Stimulated activated CD4-positive, alpha-beta T cell treated with anti-CD3 and anti-CD28 coated beads, Interleukin-1b, Interleukin-23, amount 100 ng/mL, for 4 hours (primary cell): ENCODE measurements at places on chromosomes 1 and 21.

DNA sequence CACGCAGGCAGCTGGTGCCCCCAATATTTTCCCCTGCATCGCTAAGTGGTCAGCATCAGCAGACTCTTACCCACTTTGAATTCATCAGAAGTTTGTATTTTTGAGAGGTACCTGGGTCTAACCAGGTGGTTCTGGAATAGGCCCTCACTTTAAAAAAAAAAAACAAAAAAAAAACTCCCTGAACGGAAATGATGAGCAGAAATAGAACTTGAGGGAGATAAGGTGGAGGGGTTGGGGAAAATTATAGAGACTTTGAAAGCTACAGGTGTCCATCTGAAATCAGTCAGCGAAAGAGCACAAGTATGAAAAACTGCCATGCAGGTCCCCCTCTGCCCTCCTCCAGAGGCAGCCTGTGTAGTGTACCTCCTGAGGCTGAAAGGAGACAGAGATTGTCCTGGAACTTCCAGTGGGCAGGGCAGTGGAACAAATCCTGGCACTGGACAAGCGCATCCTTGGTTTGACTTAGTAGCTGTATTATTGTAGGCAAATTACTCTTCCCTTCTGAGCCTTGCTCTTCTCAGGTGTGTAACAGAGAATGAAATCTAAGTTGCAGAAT lies 1.2 kb downstream of the SLAMF7 start:
- DNase-seq: no peak

- DNase-seq: no peak
Measured at GRCh38 chr21:41344146-41344545, 17.7 kb upstream of the MX2 start.

- DNase-seq: no peak
Measured at GRCh38 chr1:246182149-246182851, 324.8 kb downstream of the SMYD3 start.

DNA sequence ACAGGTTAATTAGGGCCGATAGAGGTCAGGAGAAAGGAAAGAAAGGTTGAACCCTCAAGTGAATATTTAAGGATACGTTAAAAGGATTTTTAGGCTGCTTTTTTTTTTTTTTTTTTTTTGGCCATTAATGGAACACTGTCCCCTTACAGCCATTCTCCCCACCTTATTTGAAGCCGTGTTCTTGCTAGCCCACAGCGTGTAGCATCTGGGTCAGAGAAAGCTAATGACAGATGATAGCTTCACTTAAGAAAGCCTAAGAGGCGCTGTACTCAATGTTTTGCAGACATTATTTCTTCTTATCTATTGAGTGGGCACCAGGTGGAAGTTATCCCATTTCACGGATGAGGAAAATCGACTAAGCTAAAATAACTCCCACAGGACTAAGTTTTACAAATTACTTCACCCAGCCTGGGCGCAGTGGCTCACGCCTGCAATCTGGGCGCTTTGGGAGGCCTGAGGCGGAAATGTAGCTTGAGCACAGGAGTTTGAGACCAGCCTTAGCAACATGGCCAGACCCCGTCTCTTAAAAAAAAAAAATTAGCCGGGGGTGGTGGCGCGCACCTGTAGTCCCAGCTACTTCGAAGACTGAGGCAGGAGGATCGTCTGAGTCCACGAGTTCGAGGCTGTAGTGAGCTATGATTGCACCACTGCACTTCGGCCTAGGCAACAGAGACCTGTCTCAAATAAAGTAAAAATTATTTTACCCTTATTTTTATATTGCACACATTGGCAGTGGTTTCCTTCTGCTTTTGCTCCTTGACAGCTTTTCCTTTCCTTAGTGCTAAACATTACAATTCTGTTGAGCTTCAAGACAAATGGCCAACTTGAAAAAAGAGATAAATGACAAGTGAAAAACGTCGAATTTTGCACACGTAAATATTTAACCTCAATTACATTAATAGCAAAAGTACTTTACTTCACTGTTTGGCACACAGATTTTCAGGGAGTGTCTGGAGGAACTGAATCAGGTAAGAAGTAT lies 1.1 kb upstream of the PHTF1 start:
- no peak for DNase-seq

DNA sequence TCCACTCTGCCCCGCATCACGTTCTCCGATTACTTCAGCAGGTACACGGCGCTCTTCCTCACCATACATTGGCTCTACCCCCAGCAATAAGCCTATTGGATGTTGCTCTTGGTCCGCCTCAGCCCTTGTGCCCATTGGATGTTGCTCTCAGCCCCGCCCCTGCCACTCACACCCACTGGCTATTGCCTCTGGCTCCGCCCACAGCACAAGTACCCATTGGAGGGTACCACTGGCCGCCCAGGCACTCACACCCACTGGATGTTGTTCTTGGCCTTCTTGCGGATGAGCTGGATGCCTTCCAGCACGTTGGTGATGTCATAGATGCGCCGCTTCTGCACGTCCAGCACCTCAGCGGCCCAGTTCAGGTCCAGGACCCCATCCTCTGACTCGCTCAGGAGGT lies 9.4 kb downstream of the E2F2 start:
- DNase-seq: no peak

- no peak for DNase-seq
Measured at GRCh38 chr1:185154912-185155513, 1.7 kb downstream of the TRMT1L start.

GRCh38 chr1:180188091-180188506 lies 33.4 kb downstream of the QSOX1 start:
- no peak for DNase-seq

GRCh38 chr1:63034256-63034655 lies 250.3 kb downstream of the ATG4C start:
- DNase-seq: no peak

DNA sequence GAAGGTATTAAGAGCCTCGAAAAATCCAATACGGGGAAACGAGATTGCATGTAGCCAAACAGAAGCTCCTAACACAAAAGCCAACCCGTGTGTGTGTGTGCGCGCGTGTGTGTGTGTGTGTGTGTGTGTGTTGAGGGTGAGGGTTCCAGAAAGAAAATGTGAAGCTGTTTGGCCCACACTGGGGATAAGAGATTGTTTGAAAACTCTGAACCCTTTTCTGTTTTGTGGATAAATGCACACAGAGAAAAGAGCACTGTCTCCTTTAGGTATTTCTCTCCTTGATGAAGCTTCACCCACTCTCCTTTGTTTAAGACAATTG lies 1.9 kb downstream of the WLS start:
- DNase-seq: no peak

DNA sequence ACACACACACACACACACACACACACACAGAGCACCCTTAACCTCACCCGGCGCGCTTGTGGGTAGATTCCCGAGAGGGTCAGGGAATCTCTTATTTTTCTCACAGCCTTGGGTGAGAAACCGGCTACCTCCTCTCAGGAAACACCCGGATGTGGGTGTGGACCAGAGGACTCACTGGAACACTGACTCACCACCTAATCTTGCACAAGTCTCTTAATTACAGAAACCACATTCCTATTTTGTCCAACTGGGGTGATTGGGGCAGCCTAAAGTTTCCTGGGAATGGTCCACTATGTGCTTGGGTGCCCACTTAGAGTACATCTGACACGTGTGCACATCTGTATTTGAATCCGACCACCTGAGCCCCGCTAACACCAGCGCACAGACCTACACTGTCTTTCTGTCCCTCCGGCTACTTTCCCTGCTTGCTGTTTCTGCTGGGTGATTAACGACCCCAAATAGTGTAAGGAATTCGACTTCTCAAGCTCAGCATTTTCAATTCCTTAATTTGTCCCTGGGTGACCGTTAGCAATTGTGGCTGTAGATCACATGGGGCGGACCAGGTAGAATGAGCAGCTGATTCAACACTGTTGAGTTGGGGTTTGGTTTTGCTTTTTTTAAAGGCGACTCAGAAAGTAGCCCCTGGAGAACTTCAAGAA lies 14.0 kb upstream of the TBX15 start:
- no peak for DNase-seq

DNA sequence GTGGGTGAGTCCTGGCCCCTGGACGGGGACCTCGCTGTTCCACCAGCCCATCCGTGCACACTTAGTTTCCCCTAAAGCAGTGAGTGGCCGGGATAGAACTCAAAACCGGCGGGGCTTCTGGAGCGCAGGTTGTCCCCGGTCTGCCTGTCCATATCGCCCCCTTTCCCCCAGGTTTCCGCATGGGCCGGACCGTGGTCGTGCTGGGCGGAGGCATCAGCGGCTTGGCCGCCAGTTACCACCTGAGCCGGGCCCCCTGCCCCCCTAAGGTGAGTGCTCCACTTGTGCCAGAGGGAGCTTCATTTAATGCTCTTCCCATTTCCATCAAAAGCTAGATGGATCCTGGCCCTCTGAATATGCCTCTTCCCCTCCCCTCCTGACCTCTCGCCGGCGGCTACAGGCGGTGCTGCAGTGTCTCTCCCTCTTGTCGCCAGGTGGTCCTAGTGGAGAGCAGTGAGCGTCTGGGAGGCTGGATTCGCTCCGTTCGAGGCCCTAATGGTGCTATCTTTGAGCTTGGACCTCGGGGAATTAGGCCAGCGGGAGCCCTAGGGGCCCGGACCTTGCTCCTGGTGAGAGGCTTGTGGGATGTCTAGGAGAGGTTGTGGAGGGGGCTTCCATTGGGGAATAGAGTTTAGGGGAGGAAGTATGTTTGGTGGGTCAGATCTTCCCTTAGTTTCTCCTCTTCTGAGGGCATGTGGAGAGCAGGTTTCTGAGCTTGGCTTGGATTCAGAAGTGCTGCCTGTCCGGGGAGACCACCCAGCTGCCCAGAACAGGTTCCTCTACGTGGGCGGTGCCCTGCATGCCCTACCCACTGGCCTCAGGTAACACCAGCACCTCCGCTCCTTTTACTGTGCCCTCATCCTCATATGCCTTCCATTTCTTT lies 683 bp downstream of the PPOX start:
- DNase-seq: no peak

- DNase-seq: no peak
Measured at GRCh38 chr1:8886589-8886988, 8.1 kb upstream of the ENO1 start.

- no peak for DNase-seq
Measured at GRCh38 chr1:113934511-113935055, 5.5 kb downstream of the HIPK1 start.

DNA sequence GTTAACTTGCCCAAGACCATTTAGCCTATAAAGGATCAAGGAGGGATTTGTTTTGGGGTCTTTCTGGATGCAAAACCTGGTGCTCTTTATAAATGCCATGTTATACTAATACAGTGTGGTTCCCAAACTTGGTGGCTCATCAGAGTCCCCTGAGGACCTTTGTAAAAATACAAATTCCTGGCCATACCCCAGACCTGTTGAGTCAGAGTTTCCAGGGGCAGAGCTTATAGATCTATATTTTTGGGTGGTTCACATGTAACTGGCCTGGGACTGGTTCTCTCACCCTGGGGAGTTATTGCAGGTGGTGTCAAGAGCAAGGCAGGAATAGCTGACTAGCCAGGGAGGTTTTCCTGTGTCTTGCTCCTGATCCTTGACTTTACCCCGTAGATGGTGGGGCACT lies 136.9 kb upstream of the HNRNPU start:
- DNase-seq: no peak

DNA sequence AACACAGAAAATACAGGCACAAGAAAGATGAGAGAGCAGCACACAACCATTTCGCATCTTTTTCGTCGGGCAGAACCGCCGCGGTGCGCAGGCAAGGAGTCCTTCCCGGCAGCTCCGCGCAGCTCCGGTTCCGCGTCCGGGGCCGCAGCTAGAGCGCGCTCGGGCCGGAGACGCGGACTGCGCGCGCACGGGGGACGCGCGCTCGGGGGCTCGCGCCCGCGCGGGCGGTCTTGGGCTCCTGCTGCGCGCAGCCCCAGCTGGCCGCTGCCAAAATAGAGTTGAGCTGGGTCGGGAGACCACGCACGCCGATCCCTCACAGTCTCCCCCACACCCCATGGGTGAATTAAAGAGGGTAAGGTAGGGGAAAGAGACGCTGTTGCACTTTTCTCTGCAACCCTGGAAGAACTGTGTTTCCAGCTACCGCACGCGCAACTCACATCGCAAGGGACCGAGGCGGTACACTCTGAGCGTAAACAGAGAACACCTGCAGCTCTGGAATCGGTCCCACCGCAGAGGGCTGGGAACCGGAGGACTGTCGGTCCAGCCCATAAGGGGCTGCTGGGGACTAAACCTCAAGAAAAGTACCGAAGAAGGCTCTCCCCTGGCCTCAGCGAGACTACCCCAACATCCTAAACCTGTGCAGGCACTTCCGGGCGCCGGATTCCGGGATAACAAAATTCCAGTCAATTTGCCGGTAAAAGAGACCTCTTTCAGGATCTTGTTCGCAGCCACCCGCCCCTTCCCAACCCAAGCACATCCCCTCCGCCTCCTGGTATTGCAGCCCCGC lies 1.7 kb downstream of the NR5A2 start:
- DNase-seq: no peak

DNA sequence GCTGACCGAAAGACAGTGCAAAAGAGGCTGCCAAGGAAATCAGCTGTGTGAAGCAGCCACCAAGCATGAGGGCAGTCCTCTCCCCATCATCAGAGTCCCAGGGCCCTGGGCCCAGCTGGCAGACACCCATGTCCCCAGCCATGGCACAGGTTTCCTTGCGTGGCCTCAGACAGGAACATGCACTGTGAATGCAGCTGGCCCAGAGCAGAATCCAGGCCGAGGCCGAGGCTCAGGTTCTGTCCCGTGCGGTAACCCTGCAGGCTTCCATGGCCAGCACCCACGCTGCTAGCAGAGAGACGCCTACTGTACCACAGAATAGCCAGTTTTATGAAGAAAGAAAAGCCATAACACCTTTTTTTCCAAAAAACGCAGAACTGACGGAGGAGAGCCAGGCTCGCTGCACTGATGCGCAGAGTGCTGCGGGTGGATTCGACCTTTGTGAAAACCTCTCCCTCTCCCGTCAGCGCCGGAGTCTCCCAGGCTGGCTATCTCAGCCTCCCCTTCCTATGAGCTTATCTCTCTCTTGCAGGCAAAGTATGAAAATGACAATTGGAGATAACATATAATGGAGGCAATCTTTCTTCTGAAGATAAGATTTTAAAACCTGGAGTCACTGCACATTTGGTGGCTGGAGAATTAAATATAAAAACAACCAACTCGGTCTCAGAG lies 106.6 kb downstream of the NPHP4 start:
- DNase-seq: no peak

GRCh38 chr1:205907794-205908193 lies 35.5 kb downstream of the SLC26A9 start:
- DNase-seq: no peak

- DNase-seq: no peak
Measured at GRCh38 chr1:116544588-116545358, 26.1 kb downstream of the CD58 start.

- DNase-seq: no peak
Measured at GRCh38 chr1:6473974-6474814, 8.2 kb upstream of the TNFRSF25 start.
